ENCODE measurements at places on chromosomes 2 and 18.

DNA sequence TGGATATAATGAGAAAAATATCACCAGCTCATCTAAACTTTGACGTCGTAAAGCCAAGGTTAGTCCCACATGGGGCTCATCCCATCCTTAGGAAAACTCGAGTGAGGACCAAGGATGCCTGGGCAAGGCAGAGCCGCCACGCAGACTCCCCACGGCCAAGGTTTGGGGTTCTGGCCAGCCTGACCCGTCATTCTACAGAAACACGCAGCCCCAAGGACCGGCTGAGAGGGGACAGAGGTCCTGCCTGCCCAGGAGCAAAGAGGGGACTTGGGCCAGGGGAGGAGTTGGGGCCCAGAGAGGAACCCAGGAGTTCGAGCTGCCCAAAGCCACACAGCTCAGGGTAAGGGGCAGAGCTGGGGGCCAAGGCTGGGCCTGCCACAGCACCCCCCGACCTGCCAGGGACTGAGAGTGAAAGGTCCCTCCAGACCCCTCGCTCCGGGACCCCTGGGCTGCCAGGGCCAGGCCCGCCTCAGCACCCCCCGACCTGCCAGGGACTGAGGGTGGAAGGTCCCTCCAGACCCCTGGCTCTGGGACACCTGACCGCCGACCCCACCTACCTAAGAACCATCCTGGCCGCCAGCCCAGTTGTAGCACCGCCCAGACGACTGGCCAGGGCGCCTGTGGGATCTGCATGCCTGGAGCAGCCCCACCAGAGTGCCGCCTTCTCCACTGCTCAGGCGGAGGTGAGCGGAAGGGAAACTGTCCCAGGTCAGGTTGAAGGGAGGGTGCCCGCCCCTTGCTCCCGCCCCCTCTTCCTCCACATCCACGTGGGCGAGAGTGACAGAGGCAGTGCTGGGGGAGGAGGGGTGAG lies at the start of gene PDCD1:
TSS of gene PDCD1 (minus strand) at position 689 of the 811 bp plus-strand sequence. CDS start at position 633, 56 bp downstream.
- peak; percentile 77 for DNase-seq
- H3K36me3 ChIP-seq = peaks cover 14% of the 10 kb centered on the region
- H3K27ac ChIP-seq = peak within 1 kb of the TSS; percentile 94
- peaks cover 51% of the 10 kb centered on the region for H3K4me1 ChIP-seq
- H3K4me3 ChIP-seq = peak within 1 kb of the TSS; percentile 87
- H3K27me3 ChIP-seq = peaks cover 7% of the 10 kb centered on the region

DNA sequence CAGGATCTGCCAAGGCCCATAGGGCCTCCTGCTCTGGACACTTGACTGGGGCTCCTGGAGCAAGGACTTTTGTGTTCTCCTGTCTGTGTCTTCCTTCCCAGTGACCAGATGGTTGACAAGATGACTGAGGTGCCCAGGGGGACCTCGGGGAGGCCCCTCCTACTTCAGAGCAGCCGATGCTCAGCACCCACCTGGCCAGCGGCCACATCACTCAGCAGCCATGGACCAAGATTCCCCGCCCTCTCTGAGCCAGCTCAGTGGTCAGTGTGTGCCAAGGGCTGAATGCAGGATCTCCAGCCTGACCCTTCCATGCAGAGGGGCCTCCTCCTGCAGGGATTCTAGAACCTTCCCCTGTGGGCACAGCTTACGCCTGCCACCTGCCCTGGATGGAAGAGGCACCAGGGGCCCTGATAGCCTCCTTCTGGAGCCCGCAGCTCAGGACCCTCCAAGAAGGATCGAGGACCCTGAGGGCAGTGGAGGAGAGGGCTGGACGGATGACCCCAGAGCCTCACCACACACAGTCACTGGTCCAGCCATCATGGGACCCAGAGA lies 87.4 kb upstream of the GPC1 start:
- H3K27ac ChIP-seq = no peak overlapping the region
- no peaks in the 10 kb centered on the region for H3K4me1 ChIP-seq
- H3K27me3 ChIP-seq = no peaks in the 10 kb centered on the region
- H3K36me3 ChIP-seq = no peaks in the 10 kb centered on the region
- no peak for DNase-seq

GRCh38 chr2:237354892-237355291 lies 59.1 kb downstream of the COL6A3 start:
- H3K4me3 ChIP-seq = no peak overlapping the region
- no peaks in the 10 kb centered on the region for H3K4me1 ChIP-seq
- no peak overlapping the region for H3K27ac ChIP-seq
- no peaks in the 10 kb centered on the region for H3K36me3 ChIP-seq

DNA sequence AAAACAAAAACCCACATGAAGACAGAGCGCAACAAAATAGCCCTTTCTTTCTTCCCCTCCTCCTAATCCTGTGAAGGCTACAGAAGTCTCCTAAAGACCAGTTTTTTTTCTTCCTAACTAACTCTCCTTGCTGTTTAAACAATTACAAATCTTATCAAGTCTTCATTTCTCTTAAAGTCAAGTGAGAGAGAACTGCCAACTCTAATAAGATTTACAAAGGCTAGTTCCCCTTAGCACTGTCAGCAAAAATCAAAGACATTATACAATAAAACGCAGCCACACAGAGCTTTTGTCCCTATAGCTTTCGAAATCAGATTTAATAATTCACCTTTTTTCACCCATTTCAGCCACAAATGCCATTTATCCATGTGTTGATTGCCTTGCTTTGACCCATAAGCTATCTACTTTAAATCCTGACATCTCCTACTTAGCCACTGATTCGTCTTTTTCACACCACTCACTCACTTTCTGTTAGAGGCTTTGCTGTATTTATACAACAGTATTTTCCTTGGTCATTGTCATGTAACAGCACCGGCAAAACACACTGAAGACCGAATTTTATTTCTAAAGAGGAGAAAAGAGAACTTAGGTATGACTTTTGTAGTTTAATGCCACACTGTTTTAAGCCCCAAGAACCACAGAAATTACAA lies 5.9 kb downstream of the NRXN1 start:
- H3K4me1 ChIP-seq = no peaks in the 10 kb centered on the region
- no peak overlapping the region for H3K4me3 ChIP-seq

- H3K36me3 ChIP-seq = peaks cover 53% of the 10 kb centered on the region
- no peak overlapping the region for H3K27ac ChIP-seq
- no peak overlapping the region for H3K4me3 ChIP-seq
- no peak for DNase-seq
These were observed 110.3 kb downstream of the NOL10 start for GRCh38 chr2:10579441-10579840.

GRCh38 chr18:7017013-7017412 lies 100.6 kb downstream of the LAMA1 start:
- H3K4me3 ChIP-seq = no peak overlapping the region
- H3K27me3 ChIP-seq = peaks cover 2% of the 10 kb centered on the region
- no peaks in the 10 kb centered on the region for H3K4me1 ChIP-seq

- no peak overlapping the region for H3K4me3 ChIP-seq
- H3K27ac ChIP-seq = no peak overlapping the region
- no peaks in the 10 kb centered on the region for H3K4me1 ChIP-seq
- H3K36me3 ChIP-seq = peaks cover 40% of the 10 kb centered on the region
- H3K27me3 ChIP-seq = no peaks in the 10 kb centered on the region
These were observed 124.9 kb downstream of the PIGN start for GRCh38 chr18:62061821-62062478.

DNA sequence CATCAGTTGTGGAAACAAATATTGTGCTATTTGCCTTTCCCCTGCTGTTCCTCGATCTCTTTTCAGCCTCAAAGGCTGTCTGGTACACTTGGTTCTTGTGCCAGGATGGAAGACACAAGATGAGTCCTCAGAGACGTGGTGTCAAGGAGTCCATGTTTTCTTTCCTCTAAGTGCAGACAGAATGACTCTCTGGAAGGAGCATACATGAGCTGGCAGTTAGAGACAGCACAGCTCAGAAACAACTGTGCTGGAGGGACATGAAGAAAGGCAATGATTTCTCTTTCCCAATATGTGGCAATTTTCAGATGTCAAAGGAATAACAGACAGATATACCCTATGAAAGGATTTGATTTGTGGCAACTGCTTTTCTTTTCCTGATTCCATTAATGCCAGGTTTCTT lies 162.2 kb downstream of the AFF3 start:
- peaks cover 3% of the 10 kb centered on the region for H3K4me1 ChIP-seq
- no peak for DNase-seq
- no peak overlapping the region for H3K4me3 ChIP-seq
- peaks cover 2% of the 10 kb centered on the region for H3K36me3 ChIP-seq

GRCh38 chr2:207847807-207848544 lies 78.3 kb upstream of the FZD5 start:
- DNase-seq = no peak
- H3K4me3 ChIP-seq = no peak overlapping the region
- no peaks in the 10 kb centered on the region for H3K36me3 ChIP-seq
- H3K4me1 ChIP-seq = peaks cover 12% of the 10 kb centered on the region
- H3K27me3 ChIP-seq = no peaks in the 10 kb centered on the region
- H3K27ac ChIP-seq = peak overlapping the region; percentile 40

Measured in activated naive CD8-positive, alpha-beta T cell treated with anti-CD3 and anti-CD28 coated beads, Interleukin-2, amount 50 U/mL, for 24 hours (primary cell).